Stimulated activated CD4-positive, alpha-beta T cell treated with anti-CD3 and anti-CD28 coated beads, TNF-alpha, amount 100 ng/mL, for 48 hours (primary cell): ENCODE measurements at places on chromosomes 4 and X.

DNA sequence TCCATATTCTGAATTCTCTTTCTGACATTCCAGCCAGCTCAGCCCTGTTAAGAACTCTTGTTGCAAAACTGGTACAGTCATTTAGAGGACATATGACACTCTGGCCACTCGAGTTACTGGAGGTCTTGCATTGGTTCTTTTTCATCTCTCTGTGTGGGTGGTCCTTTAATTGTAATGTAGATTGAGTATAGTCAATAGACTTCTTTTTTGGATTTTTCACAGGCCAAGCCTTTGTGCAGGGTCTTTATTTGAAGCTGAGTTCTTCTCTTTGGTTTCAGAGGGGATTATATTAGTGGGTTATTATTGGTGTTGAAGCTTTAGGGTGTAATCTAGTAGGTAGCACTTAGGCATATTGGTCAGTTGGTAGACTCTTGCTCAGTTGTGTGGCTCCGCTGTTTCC is 118.0 kb upstream of the GIMD1 start:
- no peak for DNase-seq

DNA sequence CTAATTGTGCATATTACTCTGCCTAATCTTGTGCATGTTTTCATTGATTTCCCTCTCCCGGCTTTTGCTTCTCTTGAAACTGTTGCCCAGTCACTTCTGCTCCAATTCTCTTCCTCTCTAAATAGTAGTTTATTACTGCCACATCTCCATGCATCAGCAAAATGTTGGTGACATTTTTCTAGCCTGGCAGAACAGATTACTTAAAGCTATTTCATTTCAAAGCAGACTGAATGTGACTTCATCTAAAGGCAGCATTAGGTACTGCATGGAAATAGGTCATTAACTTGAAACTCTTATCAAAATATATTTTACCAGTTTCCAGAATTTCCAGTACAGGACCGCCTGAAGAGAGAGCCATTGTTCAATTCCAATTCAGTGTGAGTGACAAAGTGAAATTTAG is 52.4 kb downstream of the HPGDS start:
- DNase-seq: no peak

DNA sequence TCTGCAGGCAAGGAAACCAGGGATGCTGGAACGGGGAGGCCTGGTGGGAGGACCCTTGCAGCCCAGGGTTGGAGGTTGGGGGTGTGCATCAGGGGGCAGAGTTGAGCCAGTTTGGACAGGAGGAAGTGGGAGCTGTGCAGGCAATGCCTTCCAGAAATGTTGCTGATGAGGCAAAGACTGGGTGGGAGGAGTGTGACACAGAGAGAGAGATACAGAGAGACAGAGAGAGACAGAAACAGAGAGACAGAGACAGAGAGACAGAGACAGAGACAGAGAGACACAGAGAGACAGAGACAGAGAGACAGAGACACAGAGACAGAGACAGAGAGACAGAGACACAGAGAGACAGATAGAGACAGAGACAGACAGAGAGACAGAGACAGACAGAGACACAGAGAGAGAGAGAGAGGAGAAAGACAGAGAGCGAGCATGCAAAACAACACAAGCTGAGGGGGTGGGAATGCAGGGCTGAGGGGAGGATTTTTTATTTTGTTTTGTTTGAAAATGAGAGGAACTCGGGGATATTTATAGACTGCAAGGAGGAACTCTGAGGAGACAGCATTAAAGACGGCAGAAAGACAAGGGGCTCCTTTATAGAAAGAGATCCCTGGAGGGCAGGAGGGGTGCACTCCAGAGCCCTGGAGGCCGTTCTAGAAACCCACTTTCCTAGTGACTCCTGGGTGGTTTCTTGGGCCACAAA is 1.9 kb upstream of the HAUS3 start:
- no peak for DNase-seq

GRCh38 chrX:48833542-48834138 is 1.8 kb downstream of the PCSK1N start:
- DNase-seq: no peak
